ENCODE measurements at places on chromosomes 6 and 20. TPM values are rescaled to one million over a fixed set of nuclear protein-coding genes. Genes with fewer than 3 reads are reported as not detected.

GRCh38 chr6:32991972-32992371 is 17.4 kb downstream of the HLA-DOA start:
- DNase-seq, result no peak

- DNase-seq, result no peak
Measured at GRCh38 chr6:71290611-71291010, 2.0 kb downstream of the OGFRL1 start.

Gene SMIM13
- total RNA-seq, result 14.9 TPM

DNA sequence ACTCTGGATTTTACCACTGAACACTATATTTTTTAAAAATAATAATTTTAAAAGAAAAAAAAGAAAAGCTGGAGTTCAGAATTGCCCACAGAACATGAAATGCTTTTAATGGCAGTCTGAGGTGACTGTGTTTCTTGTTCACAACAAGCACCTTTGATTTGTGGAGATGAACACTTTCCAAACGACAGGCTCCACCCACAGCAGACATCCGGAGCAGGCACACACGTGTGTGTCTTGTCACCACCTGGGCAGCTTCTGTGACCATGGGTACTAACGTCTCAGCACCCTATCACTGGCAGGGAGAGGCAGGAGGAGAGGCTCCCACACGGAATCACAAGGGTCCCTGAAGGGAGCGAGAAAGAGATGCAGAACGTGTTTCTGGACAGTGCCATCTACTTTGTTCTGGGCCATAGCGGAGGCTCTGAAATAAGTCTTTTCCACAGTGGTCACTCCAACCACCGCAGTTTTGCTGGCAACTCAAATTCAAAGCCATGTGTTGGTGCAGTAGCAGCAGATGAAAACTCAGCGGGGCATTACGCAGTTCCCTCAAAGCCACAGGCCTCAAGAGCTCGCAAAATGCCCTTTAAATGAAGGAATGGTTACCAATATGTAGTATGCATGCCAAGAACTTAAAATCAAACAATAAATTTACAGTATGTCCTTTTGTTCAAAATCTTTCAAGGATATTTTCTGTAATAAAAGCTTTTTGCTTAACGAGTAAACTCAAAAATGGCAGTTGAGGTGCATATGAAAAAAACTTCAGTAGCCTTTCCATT is 242.2 kb downstream of the FOXC1 start:
- DNase-seq, result no peak

Gene MAS1
- total RNA-seq, result not detected

GRCh38 chr6:131250122-131250521 is 114.9 kb downstream of the AKAP7 start:
- DNase-seq, result no peak

GRCh38 chr6:36727505-36728021 is 29.9 kb downstream of the RAB44 start:
- DNase-seq, result no peak

Gene DEFB126
- not detected for total RNA-seq

DNA sequence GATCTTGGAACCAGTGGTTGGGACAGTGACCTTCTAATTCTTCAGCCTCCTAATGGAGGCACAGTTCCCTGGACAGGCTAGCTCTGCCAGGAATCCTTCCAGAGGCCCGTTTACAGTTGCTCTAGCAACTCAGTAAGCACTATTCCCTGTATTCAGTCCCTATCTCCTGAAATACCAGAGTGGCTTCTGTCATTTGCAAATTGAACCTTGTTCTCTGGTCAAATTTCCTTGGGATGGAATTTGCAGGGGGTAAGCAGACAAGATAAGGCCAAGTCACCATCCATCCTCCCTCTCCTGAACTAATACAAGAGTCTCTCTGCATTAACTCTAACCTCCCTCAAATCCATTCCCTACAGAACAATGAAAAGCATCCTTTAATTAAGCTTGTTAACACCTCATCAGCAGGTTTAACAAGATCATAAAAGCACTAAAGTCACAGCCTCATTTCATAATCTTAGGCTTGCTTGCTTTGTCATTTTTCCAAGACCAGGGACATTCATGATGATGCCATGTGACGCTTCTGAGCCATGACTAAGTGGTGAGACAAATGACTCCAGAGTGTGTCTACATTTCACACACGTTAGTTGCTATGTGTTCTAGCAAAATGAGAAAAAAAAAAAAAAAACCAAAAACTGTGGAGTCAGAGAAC is 37.1 kb downstream of the SLC22A23 start:
- DNase-seq, result no peak

GRCh38 chr6:43927532-43928210 is 157.7 kb downstream of the VEGFA start:
- DNase-seq, result no peak

- DNase-seq, result no peak
Measured at GRCh38 chr6:122061855-122062254, 337.6 kb upstream of the HSF2 start.

- DNase-seq, result no peak
Measured at GRCh38 chr6:17054647-17055046, 47.2 kb upstream of the STMND1 start.

GRCh38 chr20:8568075-8568474 is 436.0 kb downstream of the PLCB1 start:
- no peak for DNase-seq

DNA sequence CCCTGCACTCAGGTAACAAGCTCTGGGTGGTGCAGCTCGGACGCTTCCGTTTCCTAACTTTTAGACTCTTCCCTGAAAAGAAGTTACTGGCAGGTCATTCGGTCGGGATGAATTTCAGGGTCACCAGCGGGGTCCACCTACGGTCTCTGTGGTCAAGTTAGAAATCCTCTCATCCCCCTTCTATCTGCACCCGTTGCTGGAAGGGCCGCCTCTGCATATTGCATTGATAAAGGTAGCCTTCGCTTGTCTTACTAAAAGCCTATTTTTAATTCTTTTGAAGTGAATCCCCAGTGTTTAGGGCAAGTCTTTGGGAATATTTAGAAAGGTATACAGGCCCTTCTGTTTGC is 47.3 kb downstream of the LRRN4 start:
- no peak for DNase-seq

GRCh38 chr20:57735831-57736737 is 26.3 kb upstream of the PMEPA1 start:
- no peak for DNase-seq

Gene IPCEF1
- 13.5 TPM for total RNA-seq

Gene OLIG3
- not detected for total RNA-seq

Gene SCUBE3
- total RNA-seq, result not detected

DNA sequence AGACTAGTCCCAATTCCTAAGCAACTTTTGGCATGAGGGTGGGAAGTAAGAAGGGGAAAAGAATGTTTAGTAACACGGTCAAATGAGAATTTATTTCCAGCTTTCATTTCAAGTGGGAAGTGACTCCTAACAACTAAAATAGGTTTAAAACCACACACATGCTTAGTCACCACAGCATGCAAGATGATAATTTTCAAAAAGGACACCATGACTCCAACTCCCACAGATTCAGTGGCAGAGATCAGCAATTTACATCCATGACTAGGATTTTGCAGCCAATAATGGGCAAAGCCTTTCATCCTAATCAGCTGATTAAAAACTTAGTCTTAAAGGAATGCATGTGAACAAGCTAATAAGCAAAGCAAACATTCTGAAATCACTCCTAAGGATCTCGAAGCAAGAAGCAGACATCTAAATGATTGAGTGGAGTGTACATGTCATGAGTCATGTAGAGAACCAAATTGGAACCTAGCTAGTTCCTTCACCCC is 48.1 kb upstream of the GCLC start:
- DNase-seq, result no peak

Gene CTCFL
- 0.27 TPM for total RNA-seq

DNA sequence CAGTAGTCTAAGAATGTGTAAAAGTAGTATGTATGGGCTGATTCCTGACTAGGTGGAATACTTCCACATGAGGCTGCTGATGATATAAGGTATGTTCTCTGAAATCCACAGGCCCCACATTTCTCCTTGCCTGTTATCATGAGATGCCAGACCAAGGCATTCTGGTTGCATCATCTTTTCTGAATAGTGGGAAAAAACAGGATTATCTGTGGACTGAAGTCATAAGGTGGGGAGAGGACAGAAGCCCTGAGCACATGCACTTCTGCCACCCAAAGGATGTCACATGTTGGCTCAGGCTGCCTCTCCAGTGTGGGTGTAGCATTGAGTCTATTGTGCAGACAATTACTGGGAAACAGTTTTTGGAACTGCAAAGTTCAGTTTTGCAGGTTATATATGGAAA is 184.5 kb upstream of the RAB32 start:
- no peak for DNase-seq

Gene HIVEP2
- total RNA-seq, result 36.3 TPM

Gene NOX3
- total RNA-seq, result not detected

Gene RBM24
- not detected for total RNA-seq

Gene EYS
- total RNA-seq, result not detected

- no peak for DNase-seq
Measured at GRCh38 chr6:34866509-34866908, 21.3 kb downstream of the TAF11 start.

- no peak for DNase-seq
Measured at GRCh38 chr6:137155830-137156229, 17.6 kb downstream of the IL22RA2 start.

Gene TFAP2D
- not detected for total RNA-seq

GRCh38 chr6:109794201-109794923 is 103.3 kb downstream of the FIG4 start:
- no peak for DNase-seq

- DNase-seq, result no peak
Measured at GRCh38 chr20:11323816-11324215, 593.9 kb upstream of the BTBD3 start.

Gene EFCAB8
- total RNA-seq, result 0.38 TPM

Gene POU3F2
- total RNA-seq, result not detected

DNA sequence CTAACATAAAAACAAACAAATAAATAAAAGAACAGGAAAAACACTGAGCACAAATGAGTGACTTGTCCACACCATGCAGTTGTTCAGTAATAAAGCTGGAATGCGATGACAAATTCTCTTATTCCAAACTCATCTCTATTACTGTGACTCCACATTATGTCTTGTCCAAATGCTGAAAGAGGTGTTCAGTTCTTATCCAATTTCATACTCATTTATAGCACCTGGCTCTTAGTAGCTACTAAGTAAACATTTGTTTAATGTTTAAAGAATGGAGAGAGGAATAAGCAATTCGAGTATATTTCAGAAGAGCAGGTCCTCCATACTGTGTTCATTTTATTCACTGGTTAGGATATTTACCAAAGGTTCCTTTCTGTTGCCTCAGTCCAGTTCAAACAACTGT is 439.0 kb upstream of the JAG1 start:
- DNase-seq, result no peak

DNA sequence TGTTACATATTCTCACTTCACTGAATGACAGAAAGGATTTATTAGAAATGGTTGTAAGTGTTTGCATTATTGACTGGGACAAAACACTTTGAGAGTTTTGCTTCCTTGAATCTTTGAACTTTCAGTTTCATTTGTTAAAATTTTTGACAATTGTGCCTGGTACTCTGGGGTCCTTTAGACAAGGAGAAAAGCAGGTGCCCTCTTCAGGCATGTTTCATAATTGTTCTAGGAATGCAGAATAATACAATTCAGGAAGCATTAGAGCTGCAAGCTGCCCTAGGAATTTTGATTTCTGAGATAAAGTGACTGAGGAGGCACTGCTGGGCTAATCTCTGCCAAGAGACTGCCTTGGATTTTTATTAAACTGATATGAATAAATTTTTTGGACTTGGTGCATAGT is 49.7 kb downstream of the TOP1 start:
- no peak for DNase-seq

DNA sequence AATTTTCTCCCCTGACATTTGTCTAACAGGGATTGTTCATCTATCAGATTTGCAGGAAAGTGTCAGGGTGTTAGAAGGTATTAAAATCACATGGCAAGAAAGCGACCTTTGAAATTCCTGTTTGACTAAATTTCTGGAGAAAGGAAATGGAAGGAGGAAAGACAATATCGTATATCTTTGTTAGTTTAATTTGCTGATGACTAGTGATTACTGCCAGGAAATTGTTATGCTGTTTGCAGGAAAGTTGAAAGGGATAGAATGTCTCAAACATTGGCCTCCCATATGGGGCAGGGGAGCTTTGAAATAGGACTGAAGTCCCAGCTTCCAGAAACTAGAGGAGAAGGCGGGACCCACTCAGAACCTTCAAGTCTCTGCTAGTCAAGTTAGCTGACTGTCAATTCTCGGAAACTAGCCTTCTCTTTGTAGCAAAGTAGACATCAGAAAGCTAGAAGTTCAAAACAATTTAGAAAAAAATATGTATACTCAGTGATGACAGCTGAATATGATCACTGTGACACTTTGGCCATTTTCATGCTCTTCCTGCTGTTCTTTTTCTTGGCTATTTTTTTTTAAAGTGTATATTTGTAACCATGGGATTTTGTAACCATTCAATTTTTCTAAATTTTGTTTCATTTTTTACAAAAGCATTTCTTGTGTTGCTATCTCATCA is 53.4 kb upstream of the RALGAPA2 start:
- no peak for DNase-seq

Gene PRRT1
- 0.51 TPM for total RNA-seq

- DNase-seq, result no peak
Measured at GRCh38 chr6:63615590-63615989, 20.0 kb upstream of the PHF3 start.
